NCI-H2081 (cell line): ENCODE measurements at places on chromosomes 11 and 22.
A peak's percentile ranks its signal among the peaks of the same experiment; 100 is the strongest.

GRCh38 chr22:20514658-20515406 lies 7.4 kb downstream of the MED15 start:
- no peak for DNase-seq

DNA sequence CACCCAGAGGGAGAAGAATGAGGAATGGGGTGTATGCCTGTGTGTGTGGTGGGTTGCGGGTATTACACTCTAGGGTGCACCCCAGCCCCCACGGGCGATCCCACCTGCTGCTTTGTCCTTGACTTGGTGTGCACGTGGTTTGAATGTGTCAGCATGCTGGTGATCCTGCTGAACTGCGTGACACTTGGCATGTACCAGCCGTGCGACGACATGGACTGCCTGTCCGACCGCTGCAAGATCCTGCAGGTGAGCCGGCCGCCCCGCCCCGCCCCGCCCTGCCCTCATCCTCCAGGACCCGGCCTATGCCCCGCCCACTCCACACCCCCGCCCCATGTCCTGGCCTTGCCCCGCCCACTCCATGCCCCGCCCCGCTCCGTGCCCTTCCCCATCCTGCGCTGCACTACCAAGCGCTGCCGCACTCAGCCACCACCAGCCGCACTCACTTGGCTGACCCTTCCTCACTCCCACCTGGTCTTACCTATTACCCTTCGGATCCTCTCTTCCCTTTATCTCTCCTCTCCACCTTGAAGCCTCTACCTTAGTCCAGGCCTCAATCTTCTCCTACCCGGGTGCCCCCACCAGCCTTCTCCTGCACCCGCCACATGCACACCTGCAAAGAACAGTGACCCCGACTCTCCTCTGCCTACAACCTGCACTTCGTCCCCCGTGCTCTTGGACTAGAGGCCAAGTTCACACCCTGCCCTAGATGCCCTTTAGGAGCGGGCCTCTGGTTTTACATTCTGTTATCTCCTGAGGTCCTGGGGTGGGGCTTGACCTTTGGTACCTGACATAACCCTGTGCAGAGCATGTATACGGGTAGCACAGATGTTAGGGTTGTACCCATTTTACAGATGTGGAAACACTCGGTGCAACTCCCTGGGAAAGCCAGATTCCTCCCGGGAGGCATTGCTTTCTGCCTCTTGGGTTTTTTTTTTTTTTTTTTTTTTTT lies 27.7 kb downstream of the CACNA1I start:
- DNase-seq: peak; percentile 33

- no peak for DNase-seq
Measured at GRCh38 chr22:49606562-49607290, 220.9 kb downstream of the BRD1 start.

GRCh38 chr11:119520400-119520799 lies 97.4 kb upstream of the THY1 start:
- DNase-seq: no peak

- no peak for DNase-seq
Measured at GRCh38 chr11:35558513-35558912, 33.1 kb upstream of the PAMR1 start.

- DNase-seq: peak; percentile 27
Measured at GRCh38 chr11:94786264-94787126, 18.3 kb downstream of the AMOTL1 start.

DNA sequence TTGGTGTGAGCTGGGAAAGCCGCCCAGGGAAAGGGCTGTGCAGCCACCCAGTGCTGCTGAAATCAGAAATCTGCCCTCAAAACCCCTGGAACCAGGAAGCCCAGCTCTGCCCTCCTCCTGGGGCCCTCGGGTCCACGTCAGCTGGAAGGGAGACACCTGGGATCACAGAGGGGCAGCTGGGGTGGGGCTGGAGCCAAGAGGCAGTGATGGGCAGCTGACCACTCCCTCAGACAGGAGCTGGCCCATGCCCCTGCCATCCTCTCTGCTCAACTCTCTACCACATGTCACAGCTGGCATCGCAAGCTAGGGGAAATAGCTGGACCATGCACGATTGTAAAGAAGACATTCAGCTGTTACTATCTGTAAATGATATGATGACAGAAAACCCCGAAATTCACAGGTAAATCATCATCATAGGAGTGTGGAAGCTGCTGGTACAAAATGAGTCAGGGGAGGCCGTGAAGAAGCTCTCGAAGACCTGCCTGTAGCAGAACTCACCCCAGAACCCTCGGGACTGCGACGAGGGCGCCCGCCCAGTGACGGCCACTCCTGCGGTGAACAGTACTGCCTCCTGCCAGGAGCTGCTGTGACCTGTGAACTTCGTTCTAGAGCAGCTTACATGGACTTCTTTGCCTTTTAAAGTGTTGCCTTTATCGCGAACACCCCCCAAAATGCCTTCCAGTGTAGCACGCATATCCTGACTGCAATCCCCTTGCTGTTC lies 55.9 kb downstream of the CERK start:
- DNase-seq: no peak

- no peak for DNase-seq
Measured at GRCh38 chr22:37932821-37933578, 20.4 kb downstream of the C22orf23 start.

DNA sequence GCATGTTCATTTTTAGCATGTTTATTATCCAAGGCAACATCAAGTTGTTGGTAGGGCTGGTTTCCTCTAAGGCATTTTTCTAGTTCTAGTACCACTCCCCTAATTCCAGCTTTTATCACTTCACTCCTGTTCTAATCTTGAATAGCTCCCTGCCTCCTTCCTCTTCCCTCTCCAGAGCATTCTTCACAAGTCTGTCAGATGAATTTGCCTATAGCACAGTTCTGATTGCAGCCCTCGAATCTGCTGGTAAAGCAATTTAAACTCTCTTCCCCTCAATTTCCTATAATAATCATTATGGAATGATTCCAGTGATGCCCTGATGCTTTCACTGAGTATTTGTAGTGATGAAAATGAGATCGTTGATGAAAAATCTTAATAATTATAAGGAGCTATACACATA lies 43.3 kb downstream of the CLMP start:
- DNase-seq: no peak

- DNase-seq: no peak
Measured at GRCh38 chr11:30549565-30549964, 36.6 kb downstream of the MPPED2 start.

DNA sequence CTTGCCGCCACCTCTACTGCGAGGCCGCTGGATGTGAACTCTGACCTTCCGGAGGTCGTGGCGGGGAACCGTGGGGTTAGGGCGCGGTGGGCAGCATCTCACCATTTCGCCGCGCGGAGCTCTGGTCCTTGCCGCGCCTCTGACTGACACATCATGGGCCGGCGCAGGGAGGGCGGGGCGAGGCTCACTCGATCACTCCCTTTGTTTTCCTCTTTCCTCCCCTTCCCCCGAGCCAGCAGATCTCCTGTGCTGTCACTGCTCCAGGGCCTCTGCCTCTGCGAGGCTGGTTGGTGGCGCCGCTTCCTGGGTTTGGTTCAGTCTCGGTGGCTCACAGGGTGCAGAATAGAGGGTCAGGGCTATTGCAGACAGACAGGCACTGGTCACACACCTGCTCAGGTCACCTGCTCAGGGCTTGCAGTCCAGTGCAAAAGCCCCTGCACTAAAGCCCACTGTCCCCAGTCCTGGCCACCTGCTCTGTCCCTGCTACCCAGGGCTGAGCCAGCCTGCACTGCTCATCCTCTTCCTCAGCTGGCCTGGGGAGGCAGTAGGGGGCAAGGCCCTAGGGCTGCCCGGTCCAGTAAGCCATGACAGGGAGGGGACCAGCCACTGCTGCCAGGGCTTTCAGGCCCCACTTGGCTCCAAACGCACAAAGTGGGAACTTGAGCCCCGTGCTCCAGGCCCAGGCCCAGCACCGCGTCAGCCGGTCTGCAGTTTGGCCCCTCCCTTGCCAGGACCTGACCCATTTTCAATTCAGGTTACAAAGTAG lies 36.2 kb downstream of the PISD start:
- DNase-seq: no peak

DNA sequence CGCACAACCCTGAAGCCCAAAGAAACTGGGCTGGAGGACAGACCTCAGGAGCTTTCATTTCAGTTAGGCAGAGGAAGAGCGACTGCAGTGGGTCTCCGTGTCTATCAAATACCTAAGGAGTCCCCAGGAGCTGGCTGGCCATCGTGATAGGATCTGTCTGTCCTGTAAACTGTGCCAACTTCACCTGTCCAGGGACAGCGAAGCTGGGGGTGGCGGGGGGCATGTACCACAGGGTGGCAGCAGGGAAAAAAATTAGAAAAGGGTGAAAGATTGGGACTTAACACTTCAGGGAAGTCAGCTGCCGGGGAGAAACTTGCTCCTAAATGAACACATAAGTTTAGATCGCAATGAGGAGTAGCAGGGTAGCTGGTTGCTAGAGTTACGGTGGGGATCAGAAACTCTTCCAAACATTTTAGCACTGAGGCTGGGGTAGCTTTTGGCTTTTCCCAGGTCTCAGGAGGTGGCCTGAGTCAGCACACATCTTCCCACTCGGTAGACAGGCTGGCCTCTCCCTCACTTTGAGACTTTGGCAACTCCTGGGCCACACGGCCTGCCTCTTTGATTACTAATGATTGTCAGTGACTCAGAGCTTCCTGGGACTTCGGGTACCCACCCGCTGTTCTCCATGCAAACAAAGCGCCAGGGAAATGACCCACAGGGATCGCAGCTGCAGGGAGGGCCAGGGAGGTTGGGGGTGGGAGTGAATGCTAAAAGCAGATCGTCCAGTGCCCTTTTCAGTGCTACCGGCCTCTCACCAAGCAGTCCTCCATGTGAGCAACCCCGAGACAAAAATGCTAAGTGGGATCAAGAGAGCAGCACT lies 2.9 kb upstream of the MTFP1 start:
- DNase-seq: peak; percentile 40

- DNase-seq: no peak
Measured at GRCh38 chr22:32991353-32992101, 66.7 kb downstream of the SYN3 start.

DNA sequence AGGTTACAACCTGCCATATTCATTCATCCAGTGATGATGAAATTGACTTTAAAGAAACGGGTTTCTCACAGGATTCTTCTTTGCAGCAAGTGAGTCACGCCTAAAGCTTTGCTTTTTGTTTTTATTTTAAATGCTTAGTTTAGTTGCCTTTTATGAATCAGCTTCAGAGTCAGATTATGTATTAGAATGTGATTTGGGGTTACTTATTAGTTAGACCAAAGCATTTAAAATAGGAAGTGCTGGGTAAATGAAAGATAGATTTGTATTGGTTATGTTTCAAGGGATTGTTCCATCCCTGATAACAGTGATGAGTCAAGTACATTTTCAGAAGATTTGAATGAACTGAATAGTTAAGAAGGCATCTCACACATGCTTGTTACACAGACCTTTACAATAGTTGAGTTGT lies 101.3 kb upstream of the GAL start:
- DNase-seq: no peak

DNA sequence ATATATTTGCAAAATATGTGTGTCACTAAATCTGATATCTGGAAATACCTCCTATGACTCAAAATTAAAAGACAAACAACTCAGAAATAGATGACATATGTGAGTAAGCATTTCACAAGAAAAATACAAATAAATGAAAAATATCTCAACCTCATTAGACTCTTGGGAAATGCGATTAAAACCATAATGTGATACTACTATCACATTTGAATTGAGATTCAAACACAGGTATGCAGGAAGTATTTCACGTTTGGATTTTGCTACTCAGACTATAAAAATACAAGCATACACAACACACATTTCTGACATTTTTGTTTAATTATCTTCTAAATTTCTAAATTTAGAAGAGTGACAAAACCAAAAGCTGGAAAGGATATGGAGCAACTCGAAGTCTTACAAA lies 811.9 kb upstream of the LRRC4C start:
- DNase-seq: no peak

- DNase-seq: no peak
Measured at GRCh38 chr11:64540428-64540825, 50.6 kb upstream of the SLC22A12 start.

GRCh38 chr11:95088946-95089619 lies 563 bp upstream of the ENDOD1 start:
- DNase-seq: no peak

- DNase-seq: no peak
Measured at GRCh38 chr11:61946894-61947293, 3.3 kb upstream of the BEST1 start.

DNA sequence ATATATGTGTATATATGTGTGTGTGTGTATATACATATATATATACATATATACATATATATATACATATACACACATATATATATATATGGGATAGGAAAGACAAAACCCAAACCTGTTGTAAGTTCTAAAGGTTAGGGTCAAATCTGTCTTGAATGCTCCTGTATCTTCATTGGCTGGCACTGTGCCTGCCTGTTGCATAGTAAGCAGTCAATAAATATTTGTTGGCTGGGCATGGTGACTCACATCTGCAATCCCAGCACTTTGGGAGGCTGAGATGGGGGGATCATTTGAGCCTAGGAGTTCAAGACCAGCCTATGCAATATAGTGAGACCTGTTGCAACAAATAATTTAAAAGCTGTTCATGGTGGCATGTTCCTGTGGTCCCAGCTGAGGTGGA lies 205.4 kb downstream of the DBX1 start:
- no peak for DNase-seq

GRCh38 chr22:41951898-41952474 lies at the start of gene SMIM45:
Gene SMIM45, plus strand, starts transcription at chr22:41952150.
- peak; percentile 16 for DNase-seq

GRCh38 chr11:8357505-8357888 lies 93.8 kb upstream of the LMO1 start:
- DNase-seq: no peak

GRCh38 chr11:120306519-120307242 lies 18.4 kb upstream of the TLCD5 start:
- DNase-seq: no peak

DNA sequence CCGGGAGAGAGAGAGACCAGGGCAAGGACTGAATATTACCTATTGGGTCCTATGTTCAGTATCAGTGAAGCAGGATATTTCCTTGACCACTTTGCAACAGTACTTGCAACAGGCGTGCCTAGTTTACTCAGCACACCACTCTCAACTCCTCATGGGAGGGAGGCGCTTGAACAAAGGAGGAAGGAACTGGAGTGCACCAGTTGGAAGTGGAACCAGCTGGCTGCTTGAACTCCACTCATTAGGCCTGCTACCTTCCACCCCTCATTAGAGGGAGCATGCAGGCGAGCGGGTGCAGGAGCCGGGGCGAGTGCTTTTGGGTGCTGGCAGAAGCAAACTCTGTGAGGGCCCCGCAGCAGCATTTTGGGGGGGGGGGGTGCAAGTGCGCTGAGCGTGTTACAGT lies 1369.6 kb upstream of the RAG2 start:
- DNase-seq: no peak
